ENCODE measurements at places on chromosomes 3 and 15. TPM values are rescaled to one million over a fixed set of nuclear protein-coding genes. Genes with fewer than 3 reads are reported as not detected.

GRCh38 chr15:60916679-60917460 is 312.2 kb downstream of the RORA start:
- peak; percentile 90 for DNase-seq

The ANKUB1 gene
- total RNA-seq: not detected

The ILDR1 gene
- total RNA-seq: 1.5 TPM

The IL17RE gene
- 9.1 TPM for total RNA-seq

DNA sequence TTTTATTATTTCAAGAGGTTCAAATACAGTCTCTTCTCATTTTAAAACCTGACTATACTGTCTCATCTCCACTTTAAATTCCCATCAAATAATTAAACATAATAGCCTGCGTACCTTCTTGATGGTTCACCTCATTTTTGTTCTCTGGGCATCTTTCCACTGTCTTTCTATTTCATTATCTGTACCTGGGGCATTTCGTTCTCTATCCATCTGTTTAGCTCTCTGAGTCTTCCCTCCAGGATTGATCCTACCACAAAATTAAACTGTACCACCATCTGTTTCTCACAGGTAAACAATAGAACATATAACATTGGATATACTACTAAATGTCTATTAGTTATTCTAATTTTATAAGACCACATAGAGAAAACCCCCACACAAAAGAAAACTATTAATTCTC is 1331.4 kb downstream of the NSUN3 start:
- no peak for DNase-seq

The MYLK gene
- 17.7 TPM for total RNA-seq

DNA sequence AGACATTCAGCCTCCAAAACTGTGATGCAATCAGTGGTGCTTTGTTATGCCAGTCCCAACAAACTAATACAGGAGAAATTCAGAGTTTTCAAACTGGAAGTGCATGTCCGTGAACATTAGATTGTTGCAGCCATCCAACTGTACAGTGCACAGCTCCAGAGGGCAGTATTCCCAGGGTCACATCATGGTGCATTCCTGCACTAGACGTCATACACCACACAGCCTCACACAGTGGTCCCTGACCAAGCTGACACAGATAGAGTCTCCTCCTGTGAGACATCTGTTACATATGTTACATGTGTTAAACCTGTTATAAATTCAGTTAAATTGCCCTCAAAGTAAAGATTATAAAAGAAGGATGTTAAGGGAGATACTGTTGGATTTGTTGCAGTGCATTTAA is 209.0 kb downstream of the LRRN1 start:
- no peak for DNase-seq

Measured in hepatocyte (in vitro differentiated cells).